Effector CD4-positive, alpha-beta T cell (primary cell): ENCODE measurements at places on chromosomes 1 and 21.

- DNase-seq = no peak
Observed at GRCh38 chr1:14437417-14437918, 161.0 kb upstream of the KAZN start.

GRCh38 chr1:30061292-30062220 lies 661.8 kb downstream of the MATN1 start:
- no peak for DNase-seq

- DNase-seq = no peak
Observed at GRCh38 chr1:204127597-204128242, 24.1 kb downstream of the ETNK2 start.

DNA sequence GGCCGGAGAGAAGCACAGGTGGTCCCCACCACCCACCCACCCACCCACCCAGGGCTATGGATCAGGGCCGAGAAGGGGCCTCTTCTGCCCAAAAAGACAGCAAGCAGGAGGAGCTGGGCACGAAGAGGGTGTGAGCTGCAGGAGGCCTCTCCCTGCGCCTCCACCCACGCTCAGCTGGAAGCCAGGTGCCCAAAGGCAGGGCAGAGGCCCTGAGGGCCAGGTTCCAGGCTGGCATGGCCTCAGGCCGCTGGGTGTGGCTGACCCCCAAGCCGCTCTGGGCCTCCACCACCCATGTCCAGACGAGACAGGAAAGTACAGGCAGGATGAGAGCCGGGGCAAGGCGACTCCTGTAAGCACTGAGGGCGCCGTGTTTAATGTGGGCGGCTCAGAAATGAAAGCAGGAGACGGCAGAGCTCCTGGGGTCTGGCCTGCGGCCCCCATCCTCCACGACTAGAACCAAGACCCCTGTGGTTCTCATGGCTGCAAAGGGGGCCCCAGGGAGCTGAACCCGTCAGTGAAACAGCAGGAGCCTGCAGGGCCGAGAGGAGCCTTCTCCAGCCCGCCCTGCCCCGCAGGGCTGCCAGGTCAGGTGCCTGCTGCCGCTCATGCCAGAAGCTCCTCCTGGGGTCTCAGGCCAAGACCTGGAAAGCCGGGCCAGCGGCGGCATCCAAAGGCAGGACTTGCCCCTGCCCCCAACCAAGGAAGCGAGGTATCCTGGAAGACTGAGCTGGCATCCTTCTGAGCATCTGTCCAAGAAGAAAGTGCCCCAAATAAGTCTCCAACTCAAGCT lies 56.0 kb downstream of the MEGF6 start:
- no peak for DNase-seq

DNA sequence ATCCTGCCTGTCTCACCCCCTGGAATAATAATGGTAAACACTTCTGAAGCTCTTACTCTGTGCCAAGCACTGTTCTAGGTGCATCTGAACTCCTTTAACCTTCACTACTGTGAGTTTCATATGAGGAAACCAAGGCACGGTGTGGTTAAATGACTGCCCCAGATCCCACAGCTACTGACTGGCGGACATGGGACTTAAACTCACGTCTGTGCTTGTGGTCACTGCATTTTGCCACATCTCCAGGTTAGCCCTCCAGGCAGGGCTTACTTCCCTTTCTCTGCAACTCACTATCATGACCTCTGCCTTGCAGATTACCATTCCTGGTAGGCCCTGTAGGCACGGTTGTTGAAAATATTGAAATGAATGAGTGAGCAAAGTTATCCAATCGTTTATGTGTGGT lies 83.4 kb downstream of the ADSS2 start:
- DNase-seq = no peak

DNA sequence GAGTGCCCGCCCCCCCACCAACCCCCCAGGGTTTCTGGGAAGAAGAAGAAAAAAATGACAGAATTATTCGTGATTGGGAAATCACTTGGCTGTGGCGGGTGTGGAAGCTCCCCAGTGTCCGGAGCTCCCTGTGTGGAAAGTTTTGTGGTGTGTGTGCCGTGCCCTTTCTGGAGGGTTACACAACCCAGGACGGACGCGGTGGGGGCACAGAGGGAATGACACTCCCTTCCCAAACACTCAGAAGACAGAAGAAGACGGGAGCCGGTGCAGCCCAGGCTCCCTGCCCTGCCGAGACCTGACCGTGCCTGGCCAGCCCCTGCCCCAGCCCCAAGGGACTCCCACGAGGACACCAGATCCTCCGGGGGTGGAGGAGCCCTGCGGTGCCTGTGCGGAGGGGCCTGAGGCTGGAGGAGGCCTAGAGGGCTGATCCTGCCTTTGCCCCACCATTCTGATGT lies 33.0 kb upstream of the ADARB1 start:
- no peak for DNase-seq
